ENCODE measurements at places on chromosomes 5 and 9.

DNA sequence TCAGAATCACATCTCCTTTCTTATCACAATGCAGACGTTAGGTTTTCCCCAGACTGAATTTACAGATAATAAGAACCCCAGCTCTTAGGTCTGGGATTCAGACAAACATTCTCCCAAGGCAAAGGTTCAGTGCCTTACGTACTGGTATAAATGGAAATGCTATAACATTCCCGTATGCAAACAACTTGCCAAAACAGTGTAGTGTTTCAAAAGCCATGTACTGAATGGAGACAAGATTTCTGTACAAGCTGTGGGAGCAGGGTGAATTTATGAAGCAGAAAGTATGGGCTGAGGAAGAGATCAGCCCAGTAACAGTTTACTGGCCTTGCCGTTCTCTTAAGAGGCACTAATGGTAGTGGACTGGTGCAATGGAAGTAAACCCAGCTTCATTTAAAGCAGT is 225.5 kb upstream of the ZNF462 start:
- no peak for DNase-seq

- no peak for DNase-seq
These were observed 39.6 kb downstream of the RXRA start for GRCh38 chr9:134365791-134366222.

GRCh38 chr5:178509491-178510057 is 80.6 kb downstream of the COL23A1 start:
- DNase-seq: no peak

GRCh38 chr9:4316409-4316808 is 16.5 kb upstream of the GLIS3 start:
- no peak for DNase-seq

DNA sequence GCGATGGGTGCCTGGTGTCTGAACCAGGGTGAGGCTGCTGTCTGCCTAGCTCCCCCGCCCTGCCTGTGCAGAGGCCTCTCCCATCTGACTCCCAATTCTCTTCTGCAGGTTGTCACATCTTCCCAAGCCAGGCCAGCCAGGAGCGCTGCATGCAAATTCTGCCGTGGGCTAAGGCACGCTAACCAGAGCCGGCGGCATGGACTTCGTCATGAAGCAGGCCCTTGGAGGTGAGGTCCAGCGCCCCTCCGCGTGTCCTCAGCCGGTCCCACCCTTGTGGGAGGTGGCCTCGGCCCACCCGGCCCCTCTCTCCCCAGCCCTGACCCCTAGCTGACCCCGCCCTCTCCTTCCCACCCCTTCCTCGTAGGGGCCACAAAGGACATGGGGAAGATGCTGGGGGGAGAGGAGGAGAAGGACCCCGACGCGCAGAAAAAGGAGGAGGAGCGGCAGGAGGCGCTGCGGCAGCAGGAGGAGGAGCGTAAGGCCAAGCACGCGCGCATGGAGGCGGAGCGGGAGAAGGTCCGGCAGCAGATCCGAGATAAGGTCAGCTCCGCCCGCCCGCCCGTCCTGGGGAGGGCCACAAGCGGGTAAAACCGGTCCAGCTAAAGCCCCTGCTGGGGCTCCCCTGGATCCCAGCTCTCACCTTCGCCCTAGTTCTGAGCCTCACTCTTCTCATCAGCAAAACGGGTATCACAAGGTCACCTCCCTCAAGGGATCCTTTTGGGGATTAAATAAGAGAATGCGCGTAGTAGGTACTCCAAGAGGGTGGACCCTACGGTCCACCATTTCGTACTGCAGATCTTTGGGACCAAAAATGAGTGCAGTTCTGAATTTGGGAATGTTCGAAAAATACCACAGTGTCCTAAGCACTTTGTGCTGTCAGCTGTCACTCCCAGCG is 7.4 kb downstream of the CPLX2 start:
- no peak for DNase-seq

- no peak for DNase-seq
These were observed 219.6 kb upstream of the RORB start for GRCh38 chr9:74277532-74277931.

DNA sequence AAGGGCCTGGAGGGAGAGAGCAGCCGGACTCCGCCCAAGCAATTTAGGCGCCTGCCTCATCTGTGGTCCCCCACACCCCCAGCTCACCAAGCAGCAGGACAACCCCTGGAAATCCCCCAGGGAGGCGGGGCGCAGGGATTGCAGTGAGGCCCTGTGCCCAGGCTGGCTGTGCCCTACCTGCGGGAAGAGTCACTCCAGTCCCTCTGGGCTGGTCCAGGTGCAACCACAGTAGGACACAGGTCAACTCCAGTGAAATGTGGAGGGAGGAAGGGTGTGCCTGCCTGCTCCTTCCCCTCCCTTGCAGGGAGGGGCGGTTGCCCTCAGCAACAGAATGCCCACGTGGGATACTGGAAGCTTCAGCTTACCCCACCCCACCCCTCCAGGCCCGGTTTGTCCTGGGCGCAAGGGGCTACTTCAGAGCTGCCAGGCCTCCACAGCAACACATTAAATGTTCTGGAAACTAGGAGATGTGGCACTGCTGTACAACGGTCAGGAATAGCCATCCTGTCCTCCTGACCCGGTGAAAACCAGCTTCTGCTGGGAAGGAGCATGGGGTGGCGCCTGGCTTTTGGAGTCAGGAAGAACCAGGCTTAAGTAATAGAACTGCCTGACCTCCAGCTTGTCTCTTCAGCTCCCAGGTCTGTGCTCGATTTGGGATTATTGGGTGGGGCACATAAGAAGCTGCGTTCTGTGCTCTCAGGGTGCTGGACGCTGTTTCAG is 22.5 kb downstream of the ABO start:
- DNase-seq: no peak

- DNase-seq: no peak
These were observed 584.3 kb upstream of the ADAMTS16 start for GRCh38 chr5:4555725-4556285.

DNA sequence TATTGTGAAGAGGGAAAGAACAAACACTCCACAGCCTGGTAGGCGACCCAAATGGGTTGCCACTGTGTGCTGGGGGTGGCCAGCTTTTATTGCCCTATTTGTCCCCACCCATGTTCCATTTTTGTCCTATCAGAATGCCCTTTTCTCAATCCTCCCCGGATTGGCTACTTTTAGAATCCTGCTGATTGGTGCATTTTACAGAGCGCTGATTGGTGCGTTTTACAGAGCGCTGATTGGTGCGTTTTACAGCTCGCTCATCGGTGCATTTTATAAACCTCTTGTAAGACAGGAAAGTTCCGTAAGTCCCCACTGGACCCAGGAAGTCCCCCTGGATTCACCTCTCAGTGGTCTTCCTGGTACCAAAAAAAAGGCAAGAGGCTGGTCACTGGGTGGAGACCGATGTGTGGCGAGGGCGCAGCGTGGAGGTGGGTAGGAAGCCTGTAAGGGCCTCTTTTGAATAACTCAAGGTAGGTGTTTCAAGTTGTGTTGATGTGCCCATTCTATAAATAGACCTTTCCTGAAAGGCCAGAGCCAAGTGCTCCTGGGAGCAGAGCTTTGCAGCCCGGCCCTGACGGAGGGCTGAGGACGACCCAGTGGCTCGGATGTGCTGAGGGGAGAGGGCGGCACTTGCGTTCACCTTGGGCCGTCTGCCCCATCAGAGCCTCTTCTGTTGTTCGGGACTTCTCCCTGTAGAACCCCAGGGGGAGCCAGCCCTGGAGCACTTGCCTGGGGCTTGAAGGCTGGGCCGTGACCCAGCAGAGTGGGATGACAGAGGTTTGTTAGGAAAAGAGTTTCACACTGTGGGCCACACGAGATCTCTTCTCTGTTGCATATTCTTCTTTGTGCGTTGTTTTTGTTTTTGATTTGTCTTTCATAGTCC is 7.2 kb upstream of the GFPT2 start:
- DNase-seq: no peak

DNA sequence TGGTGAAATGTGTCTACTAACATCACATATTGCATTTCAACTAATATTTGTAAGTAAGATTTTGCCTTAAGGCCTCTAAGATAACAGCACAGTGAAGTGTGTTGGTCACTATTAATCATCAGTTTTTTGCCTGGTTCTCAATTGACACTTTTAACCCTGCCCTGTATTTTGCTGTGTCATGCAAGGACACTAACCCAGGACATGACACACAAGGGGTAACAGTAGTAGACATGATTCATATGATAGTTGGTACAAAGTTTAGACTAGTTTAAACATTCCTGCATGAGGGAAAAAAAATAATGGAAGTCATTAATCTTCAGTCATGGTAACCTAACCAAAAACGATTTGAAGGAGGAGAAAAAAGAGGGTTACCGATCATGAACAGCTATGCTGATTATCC is 207.0 kb downstream of the DEPDC1B start:
- DNase-seq: no peak

DNA sequence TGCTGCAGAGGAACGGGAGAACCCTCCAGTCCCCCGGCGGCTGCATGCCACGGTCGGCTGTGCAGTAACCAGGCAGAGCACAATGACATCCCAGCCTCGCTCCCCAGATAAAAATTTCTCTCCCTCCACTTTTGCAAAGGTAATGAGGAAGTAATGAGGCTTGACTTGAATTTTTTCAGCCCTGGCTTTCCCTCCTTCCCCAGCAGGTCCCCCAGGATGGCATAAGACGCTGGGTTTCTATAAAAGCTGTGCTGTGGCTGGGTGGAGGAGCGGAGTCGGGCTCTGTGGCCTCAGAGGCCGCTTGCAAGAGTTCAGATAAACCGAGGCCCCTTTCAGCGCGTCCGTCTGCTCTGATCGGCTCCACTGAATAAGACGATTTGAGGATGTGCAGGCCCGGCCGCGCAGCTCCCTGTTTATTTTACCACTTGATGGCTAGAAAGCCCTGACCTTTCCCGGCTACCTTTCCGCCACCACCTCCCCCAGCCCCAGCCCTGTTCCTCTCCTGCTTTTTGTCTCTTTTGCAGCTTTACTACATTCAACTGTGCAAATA is 351.9 kb upstream of the IRX2 start:
- no peak for DNase-seq

GRCh38 chr5:45532826-45533624 is 163.2 kb downstream of the HCN1 start:
- no peak for DNase-seq

DNA sequence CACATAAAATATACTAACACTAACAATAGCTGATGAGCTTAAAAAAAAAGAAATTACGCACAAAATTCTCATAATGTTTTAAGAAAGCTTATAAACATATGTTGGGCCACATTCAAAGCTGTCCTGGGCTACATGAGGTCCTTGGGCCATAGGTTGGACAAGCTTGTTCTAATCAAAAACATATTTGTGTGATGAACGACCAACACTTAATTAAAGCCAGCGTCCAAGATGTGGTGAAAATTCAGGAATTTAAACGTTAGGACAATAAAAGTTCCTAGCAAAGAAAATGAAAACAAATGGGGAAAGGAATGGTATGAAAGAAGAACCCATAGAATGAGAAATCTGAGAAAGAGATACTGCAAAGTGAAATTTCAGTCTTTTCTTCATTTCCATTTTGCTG is 429.6 kb upstream of the DMAC1 start:
- no peak for DNase-seq

GRCh38 chr9:98107926-98108325 is 11.1 kb downstream of the TRIM14 start:
- no peak for DNase-seq

DNA sequence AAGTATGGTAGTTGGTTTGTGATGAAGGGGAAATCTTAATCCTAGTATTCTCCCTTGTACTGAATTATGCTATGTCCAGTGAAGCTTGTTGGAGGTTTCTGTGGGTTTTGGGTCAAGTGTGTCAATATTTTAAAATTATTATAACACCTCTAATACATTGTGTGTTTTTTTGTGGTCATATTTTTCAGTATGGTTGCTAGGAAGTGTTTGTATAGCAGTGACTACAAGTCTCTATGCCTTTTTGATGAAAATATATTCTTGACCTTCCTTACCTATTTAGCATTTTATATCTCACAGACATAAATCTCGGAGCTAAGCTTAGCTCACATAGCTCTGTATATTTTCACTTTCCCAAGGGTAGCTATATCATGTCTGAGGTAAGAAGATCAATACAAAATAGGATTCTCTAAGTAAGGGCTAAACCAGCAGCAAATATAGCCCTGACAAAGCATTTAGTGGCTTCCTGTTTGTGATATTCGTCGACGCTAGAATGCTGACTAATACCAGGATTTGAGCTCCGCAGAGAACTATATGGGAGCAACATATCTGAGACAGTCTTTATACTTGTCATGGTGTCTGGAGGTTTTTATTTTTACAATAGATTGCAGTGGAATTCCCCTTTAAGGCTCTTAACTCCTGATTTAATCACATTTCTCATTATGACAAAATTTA is 82.3 kb downstream of the MACIR start:
- no peak for DNase-seq

GRCh38 chr5:90932052-90932699 is 373.6 kb downstream of the ADGRV1 start:
- no peak for DNase-seq

DNA sequence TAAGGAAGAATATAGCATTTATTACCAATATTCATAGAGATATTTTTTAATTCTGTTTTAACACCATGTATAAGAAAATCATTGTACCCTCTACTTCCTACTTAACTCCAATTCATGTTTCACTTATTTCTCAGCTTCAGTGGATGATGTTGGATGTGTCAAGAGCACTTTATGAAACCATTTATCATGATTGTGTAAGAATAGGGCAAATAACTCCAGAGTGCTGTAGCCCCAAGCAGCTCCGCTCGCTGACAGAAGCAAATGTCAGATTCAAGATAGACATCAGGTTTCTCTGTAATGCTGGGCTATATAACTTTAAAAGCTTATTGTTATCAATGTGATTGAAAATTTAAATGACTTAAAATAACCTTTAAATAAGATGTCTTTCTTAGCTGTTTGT is 50.4 kb downstream of the MAST4 start:
- no peak for DNase-seq
